Hippocampal formation (tissue), 2 donors: ENCODE measurements at places on chromosomes 4 and X.

DNA sequence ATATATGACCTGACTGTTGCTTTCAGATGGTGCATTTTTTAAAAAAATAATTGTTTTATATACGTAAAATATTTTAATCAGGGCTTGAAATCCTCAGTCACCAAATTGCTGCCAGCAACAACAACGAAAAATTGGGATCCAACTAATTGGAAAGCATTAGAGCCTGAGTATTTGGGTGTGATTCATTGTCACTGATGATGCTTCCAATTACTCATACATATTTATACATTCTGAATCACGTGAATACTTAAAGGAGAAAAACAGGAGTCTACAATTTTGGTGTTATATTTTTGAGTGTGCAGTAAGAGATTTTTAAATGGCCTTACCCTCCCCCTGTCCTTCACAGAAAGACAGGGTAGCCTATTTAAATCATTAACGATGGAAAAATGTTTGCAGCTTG lies 765.6 kb upstream of the TENM3 start:
- DNase-seq = no peak

DNA sequence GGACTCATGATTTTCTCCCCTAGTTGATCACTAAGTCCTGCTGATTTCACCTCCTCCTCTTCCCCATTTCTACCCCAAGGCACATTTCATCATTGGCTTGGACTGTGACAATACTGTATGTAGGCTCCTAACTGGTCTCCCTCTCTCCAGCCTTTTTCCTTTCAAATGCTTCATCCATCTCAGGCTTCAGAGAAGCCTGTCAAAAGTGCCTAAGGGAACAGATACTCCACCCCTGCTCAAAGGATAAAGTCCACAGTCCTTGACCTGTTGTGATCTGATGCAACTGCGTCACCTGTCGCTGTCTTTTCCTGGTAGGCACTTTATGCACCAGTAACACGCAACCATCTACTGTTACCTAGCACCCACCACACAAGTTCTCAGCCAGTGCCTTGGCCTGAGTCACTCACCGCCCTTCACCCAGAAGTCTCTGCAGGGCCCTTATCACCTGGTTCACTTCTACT lies 12.8 kb downstream of the SCARB2 start:
- DNase-seq = no peak

DNA sequence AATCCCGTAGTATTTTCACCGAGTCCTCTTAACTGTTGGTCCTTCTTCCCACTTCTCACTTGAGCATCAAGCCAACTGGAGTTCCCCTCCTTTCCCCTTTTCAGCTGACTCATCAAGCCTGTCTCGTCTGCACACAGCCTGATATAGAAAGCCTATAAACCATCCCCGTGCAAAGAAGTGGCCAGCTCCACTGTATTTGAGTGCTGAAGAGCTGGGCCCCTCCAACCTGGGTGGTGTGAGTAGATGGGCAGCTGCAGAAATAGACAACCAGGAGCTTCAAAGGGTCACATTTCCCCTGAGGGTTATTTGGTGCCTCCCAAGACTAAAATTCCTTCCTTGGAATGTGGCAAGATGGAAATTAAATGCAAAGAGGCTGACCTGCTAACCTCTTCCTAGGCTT lies 199.7 kb downstream of the HS6ST2 start:
- DNase-seq = no peak

GRCh38 chr4:13641084-13641483 lies 13.6 kb upstream of the BOD1L1 start:
- DNase-seq = peak; percentile 25

DNA sequence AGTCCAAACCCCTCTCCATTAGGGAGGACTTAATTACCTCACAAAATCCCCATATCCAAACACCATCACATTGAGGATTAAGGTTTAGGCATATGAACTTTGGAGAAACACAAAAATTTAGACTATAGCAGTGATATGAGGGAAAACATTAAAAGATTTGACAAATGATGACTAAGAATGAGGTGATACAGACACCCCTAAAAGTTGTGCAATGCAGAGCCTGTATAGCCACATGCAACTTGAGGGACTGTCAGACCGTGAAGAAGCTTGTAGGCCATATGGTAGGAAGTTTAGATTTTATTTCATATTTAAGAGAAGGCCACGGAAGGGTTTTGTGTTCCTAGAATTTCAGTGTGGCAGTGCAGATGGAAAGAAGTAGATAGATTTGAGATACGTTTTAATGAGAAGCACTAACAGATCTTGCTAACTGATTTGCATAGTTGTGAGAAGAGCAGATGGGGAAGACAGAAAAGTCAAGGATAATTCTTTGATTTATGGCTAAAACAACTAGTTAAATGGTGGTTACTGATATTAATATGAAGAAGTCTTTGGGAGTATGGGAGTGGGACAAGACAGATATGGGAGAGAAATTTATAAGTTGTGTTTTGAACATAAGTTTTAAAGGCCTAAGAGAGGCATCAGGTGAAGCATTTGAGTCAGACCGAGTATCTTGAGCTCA lies 5.5 kb upstream of the FIP1L1 start:
- DNase-seq = no peak

- no peak for DNase-seq
Observed at GRCh38 chrX:139795196-139795595, 87.2 kb upstream of the MCF2 start.

- DNase-seq = no peak
Observed at GRCh38 chrX:24148535-24149350, 786 bp upstream of the ZFX start.

DNA sequence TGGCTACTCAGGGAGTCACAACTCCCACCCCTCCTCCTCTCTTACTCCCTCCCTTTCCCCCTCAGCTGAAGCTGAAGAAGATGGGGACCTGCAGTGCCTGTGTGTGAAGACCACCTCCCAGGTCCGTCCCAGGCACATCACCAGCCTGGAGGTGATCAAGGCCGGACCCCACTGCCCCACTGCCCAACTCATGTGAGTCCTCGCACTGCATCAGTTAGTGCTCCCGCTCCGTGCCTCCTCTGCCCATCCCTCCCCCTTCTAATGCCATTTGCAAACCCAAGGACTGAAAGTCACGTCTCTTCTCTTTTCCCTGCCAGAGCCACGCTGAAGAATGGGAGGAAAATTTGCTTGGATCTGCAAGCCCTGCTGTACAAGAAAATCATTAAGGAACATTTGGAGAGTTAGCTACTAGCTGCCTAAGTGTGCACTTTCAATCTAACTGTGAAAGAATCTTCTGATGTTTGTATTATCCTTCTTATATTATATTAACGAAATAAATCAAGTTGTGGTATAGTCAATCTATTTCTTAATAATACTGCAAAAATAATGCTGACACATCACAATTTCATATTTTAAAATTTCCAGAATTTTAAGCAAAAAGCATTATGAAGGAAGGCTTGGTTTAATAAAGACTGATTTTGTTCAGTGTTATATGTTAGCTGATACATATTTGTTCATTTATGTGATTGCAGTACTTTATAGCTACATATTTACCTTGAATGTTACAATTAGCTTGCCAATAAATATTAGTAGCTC lies 800 bp downstream of the PF4V1 start:
- no peak for DNase-seq

- DNase-seq = no peak
Observed at GRCh38 chr4:93748373-93749291, 79.9 kb upstream of the ATOH1 start.

GRCh38 chr4:2823671-2824328 lies 19.8 kb upstream of the ADD1 start:
- DNase-seq = no peak

GRCh38 chr4:168618577-168619265 lies 121.9 kb downstream of the PALLD start:
- no peak for DNase-seq

GRCh38 chr4:140049024-140049848 lies 104.7 kb downstream of the MAML3 start:
- peak; percentile 31 for DNase-seq

DNA sequence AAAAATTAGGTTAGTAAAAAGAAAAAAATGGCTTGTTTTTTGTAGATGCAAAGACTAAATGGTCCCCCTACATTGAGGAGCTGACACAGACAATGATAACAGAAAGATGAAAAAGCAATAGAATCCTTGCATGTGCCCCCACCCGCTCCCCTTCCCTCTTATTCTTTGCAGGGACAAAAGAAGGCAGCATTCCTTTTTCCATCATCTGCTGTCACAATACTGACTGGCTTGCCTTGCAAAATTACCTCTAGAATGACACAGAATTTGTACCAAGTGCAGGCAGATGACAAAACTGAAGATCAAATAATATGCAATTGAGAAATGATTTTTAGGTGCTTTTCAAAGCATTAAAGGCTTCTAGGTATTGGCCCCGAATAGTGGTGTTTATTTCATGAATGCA lies 153.1 kb upstream of the AGA start:
- DNase-seq = no peak

DNA sequence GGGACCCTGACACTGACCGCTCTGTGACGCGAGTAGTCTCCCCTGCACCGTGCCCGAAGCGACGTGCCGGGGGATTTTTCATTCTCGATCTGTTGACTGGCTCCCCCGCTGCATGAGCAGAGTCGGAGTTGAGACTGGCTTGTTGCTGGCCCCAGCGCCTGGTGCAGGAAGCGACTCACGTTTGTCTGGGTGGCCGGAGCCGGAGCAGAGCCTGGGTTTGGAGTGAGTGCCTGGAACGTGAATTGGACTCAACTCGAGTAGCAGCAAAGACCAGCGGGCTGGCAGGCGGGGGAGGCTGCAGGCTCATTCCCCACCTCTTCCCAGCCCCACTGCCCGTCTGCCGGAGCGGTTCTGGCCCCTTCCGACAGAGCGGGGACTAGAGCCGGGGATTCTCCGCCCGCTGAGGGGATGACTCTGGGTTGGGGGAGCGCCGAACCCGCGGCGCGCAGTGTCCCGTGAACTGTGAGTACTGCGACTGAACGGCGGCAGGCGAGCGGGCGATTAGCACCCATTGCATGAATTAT lies 554 bp downstream of the PCDH7 start:
- DNase-seq = no peak
